ENCODE measurements at places on chromosomes 1 and 21.
A peak's percentile ranks its signal among the peaks of the same experiment; 100 is the strongest.

DNA sequence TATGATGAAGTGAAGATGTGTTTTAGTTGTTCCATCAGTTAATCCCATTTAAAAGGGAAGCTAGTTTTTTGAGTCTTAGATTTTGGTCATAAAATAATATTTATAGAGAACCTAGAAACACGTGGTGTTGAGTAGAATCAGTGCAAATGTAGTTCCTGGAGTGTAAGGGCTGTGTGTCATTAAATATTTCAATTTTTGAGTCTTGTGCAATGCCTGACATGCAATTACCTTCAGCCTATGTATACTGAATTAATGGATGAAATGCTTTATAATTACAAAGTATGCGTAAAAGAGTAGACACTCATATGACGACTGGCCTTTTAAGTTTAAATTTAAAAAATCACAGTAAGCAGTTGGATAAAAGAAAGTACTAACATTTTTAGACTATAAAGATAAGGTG lies 75.0 kb downstream of the NEK7 start:
- DNase-seq: no peak

GRCh38 chr21:39445321-39446269 lies at the start of gene LCA5L:
TSS of gene LCA5L (minus strand) at chr21:39445778. CDS start at chr21:39428493, 17,285 bp downstream.
- DNase-seq: peak; percentile 90

DNA sequence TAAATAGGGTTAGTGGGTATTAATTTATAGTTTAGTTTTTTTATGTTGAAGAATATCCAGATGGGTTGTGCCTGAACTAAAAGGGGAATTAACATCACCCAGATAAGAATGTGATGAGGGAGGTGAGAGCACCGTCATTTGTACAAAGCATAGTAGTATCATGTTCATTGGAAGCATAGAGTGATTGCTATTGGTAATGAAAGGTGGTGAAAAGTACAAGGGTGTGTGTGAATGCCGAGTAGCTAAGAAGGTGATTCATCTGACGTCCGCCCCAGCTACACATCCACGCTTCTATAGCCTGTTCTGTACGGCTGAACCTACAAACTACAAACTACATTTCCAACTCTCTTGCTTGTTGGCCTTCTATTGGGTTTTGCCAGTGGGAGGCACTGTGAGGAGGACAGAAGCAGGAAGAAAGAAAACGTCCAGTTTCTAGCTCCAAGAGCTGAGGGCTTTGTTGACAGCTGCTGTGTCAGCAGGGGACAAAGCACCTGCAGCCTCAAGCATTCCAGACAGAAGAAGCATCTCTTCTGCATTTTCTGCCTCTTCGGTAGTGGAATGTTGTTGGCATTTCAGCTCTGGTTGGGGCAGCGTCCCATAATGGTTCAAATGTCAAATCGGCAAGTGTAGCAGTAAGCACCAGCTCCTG lies 404.8 kb downstream of the KCTD3 start:
- no peak for DNase-seq

GRCh38 chr1:2480236-2480985 lies 4.3 kb downstream of the PLCH2 start:
- DNase-seq: no peak

GRCh38 chr1:95407131-95407885 lies 173.3 kb downstream of the RWDD3 start:
- no peak for DNase-seq

GRCh38 chr1:9352377-9353134 lies 59.9 kb downstream of the SPSB1 start:
- no peak for DNase-seq

GRCh38 chr1:14634486-14634885 lies 36.0 kb downstream of the KAZN start:
- DNase-seq: no peak

- DNase-seq: no peak
Observed at GRCh38 chr21:27079636-27080240, 112.8 kb upstream of the ADAMTS5 start.

GRCh38 chr1:4778056-4778455 lies 123.6 kb downstream of the AJAP1 start:
- DNase-seq: no peak

DNA sequence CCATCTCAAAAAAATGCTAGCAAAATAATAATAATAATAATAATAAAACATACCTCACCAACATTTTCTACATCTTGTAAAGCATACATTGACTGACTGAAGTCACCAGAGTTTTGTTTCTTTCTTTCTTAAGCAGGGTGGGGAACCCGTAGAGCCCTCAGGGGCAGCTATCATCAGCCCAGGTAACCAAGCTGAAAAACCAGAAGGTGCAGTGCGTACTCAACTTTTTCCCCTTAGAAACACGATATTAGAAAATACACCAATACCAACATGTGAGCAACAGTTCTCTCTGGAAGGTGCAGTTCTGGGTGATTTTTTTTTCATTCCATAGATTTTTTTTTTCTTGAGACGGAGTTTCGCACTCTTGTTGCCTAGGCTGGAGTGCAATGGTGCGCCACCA lies 54.3 kb upstream of the LGALS8 start:
- DNase-seq: no peak

GRCh38 chr1:66446261-66447001 lies 87.5 kb upstream of the SGIP1 start:
- DNase-seq: no peak

DNA sequence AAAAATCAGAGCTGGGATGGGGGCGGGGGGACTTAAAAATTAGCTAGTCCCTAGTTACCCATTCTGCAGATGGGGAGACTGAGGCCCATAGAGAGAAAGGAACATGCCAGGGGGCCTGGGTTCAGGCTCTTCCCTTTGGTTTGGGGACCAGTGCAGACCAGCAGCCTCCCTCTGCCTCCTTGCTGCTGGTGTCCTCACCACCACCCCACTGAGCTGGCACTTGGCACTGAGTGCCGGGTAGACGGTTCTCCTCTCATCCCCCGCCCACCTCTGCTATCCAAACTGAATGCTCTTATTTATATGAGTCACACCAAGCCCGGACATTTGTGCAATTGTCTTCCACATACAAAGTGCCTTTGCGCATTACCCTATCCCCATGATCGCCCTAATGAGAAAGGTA lies 39.2 kb downstream of the CAMK2N1 start:
- no peak for DNase-seq

DNA sequence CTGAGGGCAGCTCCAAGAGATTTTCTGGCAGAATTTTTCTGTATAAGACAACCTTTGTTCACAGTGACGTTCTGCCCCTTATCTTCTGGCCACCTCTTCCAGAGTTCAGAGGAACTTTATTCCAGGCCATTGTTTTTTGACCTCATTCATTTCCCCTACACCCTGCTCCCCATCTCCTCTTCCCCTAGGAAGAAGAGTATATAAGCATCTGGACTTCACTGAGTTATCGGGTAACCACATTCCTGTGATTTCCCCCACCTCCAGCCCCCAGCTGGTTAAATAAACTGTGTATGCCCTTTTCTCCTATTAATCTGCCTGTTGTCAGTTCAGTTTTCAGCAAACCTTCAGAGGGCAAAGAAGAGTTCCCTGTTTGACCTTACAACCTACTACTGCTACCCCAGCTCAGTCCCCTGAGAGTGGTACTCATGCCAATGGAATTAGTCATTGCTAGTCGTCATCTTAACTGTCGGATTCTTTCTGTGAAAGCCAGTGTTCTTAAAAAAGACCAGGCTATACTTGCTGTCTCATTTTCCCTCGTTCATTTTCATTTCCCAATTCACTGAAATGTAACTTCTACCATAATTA lies 14.3 kb upstream of the ALG14 start:
- no peak for DNase-seq

- no peak for DNase-seq
Observed at GRCh38 chr1:43334453-43335205, 3.0 kb upstream of the MPL start.

DNA sequence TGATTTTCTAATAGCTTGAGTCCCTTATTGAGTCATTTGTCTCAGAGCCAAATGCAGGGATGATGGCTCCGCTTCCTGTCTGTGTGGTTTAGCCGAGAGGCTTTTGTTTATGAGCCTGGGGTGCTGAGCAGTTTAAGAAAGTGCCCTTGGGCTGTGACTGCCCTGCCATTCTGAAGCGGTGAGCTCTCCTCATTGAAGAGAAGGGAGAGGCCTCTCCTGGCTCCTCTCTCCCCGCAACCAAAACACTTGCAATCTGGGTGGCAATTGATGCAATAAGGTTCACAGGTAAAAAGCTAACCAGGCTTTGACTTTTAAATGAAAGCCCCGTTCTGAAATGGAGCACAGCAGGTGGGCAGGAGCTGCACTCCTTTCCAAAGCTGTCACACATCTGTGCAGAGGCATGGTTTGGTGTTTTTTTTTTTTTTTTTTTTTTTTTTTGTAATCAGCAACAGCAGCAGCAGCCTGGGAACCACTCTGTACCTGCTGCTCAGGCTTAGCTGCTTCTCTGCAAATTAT lies 403.7 kb downstream of the SIPA1L2 start:
- no peak for DNase-seq

DNA sequence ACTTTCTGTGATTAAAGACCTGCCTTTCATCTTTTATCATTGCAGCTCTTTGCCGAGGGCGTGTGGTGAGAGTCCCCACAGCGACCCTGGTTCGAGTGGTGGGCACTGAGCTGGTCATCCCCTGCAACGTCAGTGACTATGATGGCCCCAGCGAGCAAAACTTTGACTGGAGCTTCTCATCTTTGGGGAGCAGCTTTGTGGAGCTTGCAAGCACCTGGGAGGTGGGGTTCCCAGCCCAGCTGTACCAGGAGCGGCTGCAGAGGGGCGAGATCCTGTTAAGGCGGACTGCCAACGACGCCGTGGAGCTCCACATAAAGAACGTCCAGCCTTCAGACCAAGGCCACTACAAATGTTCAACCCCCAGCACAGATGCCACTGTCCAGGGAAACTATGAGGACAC lies 32.0 kb downstream of the PTGFRN start:
- no peak for DNase-seq

- no peak for DNase-seq
Observed at GRCh38 chr1:176801514-176802020, 338.6 kb downstream of the PAPPA2 start.

- DNase-seq: no peak
Observed at GRCh38 chr1:9319208-9319788, 26.6 kb downstream of the SPSB1 start.

DNA sequence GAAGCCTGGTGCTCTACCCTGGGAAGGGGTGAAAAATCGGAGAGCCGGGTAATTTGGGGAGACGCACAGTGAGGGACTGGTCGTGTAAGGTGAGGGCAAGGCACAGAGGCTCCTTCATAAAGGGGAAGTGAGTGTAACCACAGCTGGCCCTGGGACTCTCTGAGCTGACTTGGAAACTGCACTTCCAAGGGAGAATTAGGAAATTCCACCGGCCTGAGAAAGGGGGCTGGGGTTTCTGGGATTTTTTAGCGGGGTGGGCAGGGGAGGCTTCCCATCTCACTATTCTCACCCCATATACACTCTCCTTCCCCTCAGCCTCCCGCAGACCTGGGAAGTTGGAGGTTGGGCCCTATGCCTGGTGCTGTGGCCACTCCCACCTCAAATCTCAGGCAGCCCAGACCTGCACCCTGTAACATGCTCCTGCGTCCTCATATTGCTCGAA lies 88.3 kb upstream of the IPO9 start:
- DNase-seq: no peak

GRCh38 chr1:228835911-228836310 lies 100.6 kb downstream of the RHOU start:
- DNase-seq: no peak

GRCh38 chr1:204357551-204358490 lies 1.9 kb downstream of the PLEKHA6 start:
- no peak for DNase-seq

DNA sequence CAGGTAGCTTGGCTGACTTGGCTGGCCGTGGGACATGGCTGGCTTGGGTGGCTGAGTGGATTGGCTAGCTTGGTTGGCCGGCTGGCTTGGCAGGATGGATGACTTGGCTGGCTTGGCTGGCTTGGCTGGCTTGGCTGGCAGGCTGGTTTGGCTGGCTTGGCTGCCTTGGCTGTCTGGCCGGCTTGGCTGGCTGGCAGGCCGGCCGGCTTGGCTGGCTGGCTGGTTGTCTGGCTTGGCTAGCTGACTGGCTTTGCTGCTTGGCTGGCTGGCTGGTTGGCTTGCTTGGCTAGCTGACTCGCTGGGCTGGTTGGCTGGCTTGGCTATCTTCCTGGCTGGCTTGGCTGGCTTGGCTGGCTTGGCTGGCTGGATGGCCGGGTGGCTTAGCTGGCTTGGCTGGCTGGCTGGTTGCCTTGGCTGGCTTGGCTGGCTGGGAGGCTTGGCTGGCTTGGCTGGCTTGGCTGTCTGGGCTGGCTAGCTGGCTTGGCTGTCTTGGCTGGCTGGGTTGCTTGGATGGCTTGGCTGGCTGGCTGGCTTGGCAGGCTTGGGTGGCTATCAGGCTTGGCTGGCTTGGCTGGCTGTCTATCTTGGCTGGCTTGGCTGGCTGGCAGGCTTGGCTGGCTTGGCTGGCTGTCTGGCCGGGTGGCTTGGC lies 129.7 kb upstream of the FAM72C start:
- no peak for DNase-seq

- DNase-seq: no peak
Observed at GRCh38 chr21:32764186-32764585, 7.4 kb downstream of the PAXBP1 start.

DNA sequence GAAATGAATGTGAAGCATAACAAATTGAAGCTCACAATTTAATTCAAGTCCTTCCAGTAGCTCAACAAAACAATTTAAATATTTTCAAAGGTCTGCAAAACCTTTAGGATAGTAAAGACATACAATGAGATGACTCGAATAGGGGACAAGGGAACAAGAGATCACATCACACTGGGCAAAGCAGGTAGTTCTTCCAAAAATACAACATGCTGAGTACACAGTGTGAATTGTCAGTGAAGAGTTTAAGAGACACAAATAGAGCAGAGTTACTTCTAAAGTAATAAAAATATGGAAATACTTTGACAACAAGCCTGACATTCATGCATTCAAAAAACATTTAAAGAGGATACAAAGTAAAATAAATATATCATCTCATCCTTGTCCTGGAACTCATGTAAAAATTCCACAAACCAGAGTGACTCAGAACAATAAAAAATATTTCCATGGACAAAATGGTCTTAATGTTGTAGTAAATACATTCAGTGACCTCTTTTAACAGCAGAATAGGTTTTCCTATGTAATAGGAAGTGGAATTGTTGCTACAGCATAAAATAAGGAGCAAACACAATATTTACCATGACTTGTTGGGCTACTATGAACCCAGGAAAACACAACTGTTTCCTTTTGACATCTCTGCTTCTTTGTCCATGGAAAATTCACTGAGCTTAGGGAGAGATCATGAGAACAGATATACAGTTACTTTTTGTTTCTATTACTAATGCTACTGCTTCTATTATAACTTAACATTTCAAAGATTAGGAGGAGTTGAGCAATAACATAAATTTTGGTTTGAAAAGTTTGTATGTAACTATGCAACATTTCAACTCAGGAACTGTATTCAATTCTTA lies 83.7 kb upstream of the BCL10 start:
- no peak for DNase-seq

- no peak for DNase-seq
Observed at GRCh38 chr21:45468971-45469272, 64.0 kb downstream of the COL18A1 start.

GRCh38 chr1:154183046-154183915 lies 8.6 kb downstream of the TPM3 start:
- peak; percentile 94 for DNase-seq

- no peak for DNase-seq
Observed at GRCh38 chr1:32813941-32814739, 3.0 kb downstream of the YARS1 start.
